ENCODE measurements at places on chromosomes 6 and 20.

DNA sequence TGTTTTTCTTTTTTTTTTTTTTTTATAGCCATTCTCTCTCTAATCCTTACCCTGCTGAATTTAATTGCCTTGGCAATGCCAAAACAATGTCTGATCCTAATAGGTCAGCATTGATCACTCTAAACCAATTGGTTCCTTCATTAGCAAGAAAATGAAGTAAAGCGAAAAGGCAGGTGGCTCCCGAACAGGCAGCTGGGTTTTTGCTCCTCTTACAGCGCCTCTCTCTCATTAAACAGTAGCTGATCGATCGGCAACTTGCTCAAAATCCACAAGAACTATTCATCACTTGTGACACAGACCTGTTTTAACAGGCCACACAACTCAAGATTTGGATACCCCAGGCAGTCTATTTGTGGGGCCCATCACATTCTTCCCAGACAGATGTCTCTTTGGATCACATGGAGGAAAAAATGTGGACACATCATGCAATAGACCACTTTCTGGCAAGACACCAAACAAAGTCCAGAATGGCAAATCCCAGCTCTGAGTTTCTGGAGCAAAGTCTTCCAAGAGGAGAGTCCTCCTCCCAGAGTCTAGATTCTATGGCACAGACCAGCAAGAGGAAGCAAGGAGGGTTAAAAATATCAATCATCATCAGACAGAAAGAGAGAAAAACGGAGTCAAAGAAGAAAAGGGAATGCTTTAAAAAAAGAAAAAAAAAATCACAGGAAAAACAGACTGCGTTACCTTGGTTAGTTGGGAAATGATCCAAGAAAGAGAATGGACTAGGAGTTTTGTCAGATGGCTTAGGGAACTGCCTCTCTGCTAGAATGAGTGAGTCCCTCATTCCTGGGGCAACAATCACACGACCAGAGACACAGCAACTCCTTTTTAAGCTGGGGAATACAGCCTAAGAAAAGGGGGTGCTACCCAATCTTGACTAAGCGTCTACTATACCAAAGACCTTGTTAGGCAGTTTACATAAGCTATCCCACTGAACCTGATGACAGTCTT, 247.8 kb downstream of the BTBD9 start:
- H3K4me3 ChIP-seq = no peak overlapping the region
- no peak for DNase-seq
- H3K36me3 ChIP-seq = no peaks in the 10 kb centered on the region
- H3K27me3 ChIP-seq = no peaks in the 10 kb centered on the region

- peaks cover 25% of the 10 kb centered on the region for H3K4me1 ChIP-seq
- peaks cover 41% of the 10 kb centered on the region for H3K36me3 ChIP-seq
- H3K27ac ChIP-seq = no peak overlapping the region
- DNase-seq = peak; percentile 42
- H3K27me3 ChIP-seq = no peaks in the 10 kb centered on the region
Observed at GRCh38 chr20:62156592-62157386, 13.2 kb downstream of the SS18L1 start.

GRCh38 chr6:130577178-130577919, 211.5 kb downstream of the TMEM200A start:
- H3K36me3 ChIP-seq = no peaks in the 10 kb centered on the region
- no peaks in the 10 kb centered on the region for H3K27me3 ChIP-seq
- H3K4me1 ChIP-seq = no peaks in the 10 kb centered on the region
- no peak overlapping the region for H3K4me3 ChIP-seq

- H3K27me3 ChIP-seq = no peaks in the 10 kb centered on the region
- no peak overlapping the region for H3K27ac ChIP-seq
- no peaks in the 10 kb centered on the region for H3K4me1 ChIP-seq
Observed at GRCh38 chr6:155584006-155584405, 128.4 kb upstream of the NOX3 start.

- no peak for DNase-seq
- H3K27ac ChIP-seq = no peak overlapping the region
- no peaks in the 10 kb centered on the region for H3K4me1 ChIP-seq
- no peaks in the 10 kb centered on the region for H3K36me3 ChIP-seq
Observed at GRCh38 chr6:48401016-48401415, 290.0 kb upstream of the PTCHD4 start.

GRCh38 chr20:35918021-35918420, 36.3 kb downstream of the SCAND1 start:
- no peaks in the 10 kb centered on the region for H3K27me3 ChIP-seq
- H3K4me1 ChIP-seq = no peaks in the 10 kb centered on the region
- no peak overlapping the region for H3K27ac ChIP-seq
- no peak overlapping the region for H3K4me3 ChIP-seq
- peaks cover 22% of the 10 kb centered on the region for H3K36me3 ChIP-seq

- DNase-seq = peak; percentile 55
- no peaks in the 10 kb centered on the region for H3K36me3 ChIP-seq
- no peaks in the 10 kb centered on the region for H3K27me3 ChIP-seq
- H3K4me3 ChIP-seq = peak overlapping the region; percentile 71
Observed at GRCh38 chr6:12010635-12011275, 1.4 kb upstream of the HIVEP1 start.

GRCh38 chr20:44011251-44011940, 96.7 kb downstream of the TOX2 start:
- H3K27ac ChIP-seq = no peak overlapping the region
- no peak overlapping the region for H3K4me3 ChIP-seq

DNA sequence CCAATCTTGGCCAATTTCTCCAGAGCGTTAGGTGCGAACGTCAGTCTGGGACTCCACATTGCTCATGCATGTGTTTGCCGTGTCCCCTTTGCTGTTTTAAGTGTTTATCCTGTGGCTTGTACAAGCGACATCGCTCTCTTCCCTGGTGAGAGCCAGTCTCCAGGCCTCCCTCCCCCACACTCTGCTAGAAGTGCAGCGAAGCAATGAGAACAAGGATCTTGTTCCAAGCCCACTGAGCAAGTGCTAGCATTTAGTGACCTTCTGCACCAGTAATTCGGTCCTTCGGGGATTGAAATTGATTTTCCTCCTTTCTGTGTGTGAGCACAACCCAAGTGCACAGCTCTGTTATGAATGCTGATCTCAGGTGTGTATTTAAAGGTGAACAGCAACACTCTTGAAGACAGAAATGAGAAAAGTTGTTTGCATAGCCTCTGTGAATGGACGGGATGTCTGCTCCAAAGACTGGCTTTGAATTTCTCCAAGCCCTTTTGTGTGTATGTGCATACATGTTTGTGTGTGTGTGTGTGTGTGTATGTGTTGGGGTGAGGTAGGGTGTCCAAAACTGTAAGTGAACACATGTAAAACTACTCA, 29.0 kb downstream of the CD83 start:
- H3K4me1 ChIP-seq = no peaks in the 10 kb centered on the region
- no peaks in the 10 kb centered on the region for H3K36me3 ChIP-seq
- no peak overlapping the region for H3K4me3 ChIP-seq
- no peak overlapping the region for H3K27ac ChIP-seq
- no peak for DNase-seq

- H3K27ac ChIP-seq = no peak overlapping the region
- peaks cover 5% of the 10 kb centered on the region for H3K4me1 ChIP-seq
- H3K4me3 ChIP-seq = no peak overlapping the region
- DNase-seq = no peak
- H3K36me3 ChIP-seq = no peaks in the 10 kb centered on the region
- H3K27me3 ChIP-seq = no peaks in the 10 kb centered on the region
Observed at GRCh38 chr6:167811442-167812087, 15.1 kb upstream of the AFDN start.

GRCh38 chr6:56889492-56889891, 65.4 kb upstream of the BEND6 start:
- no peak for DNase-seq
- no peak overlapping the region for H3K4me3 ChIP-seq
- no peak overlapping the region for H3K27ac ChIP-seq
- H3K27me3 ChIP-seq = no peaks in the 10 kb centered on the region
- H3K36me3 ChIP-seq = peaks cover 2% of the 10 kb centered on the region
- H3K4me1 ChIP-seq = peaks cover 4% of the 10 kb centered on the region

GRCh38 chr20:37114012-37114411, 18.2 kb upstream of the RBL1 start:
- no peaks in the 10 kb centered on the region for H3K27me3 ChIP-seq
- no peak overlapping the region for H3K27ac ChIP-seq
- no peaks in the 10 kb centered on the region for H3K4me1 ChIP-seq
- H3K4me3 ChIP-seq = no peak overlapping the region
- DNase-seq = no peak

DNA sequence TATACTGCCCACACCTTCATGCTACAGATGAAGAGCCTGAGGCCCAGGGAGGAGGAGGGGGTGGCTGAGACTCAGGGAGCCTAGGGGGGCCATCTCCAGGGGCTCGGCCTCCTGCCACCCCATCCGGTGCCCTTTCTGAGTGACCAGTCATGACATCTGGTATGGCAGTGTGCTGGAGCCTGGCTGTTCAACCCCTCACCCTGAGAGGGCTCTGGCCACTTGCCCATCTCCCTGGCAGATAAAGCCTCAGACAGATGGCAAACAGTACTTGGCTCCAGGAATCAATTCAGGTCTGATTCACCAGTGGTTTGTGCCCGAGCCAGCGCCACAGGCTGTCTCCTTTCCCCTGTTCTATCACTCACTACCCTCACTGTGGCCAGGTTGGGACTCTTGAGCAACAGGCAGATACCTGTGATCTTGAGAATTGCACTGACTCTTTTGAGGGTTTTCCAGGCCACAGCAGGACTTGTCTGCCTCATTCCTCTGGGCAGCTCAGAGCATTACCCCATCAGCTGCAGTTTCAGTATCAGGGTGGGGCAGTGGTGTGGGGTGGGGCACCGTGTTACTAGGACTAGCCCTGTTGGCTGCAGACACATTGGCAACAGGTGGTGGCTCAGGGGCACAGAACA, 22.8 kb downstream of the SRSF3 start:
- H3K36me3 ChIP-seq = peaks cover 3% of the 10 kb centered on the region
- peak; percentile 45 for DNase-seq
- no peak overlapping the region for H3K4me3 ChIP-seq
- H3K27me3 ChIP-seq = no peaks in the 10 kb centered on the region

GRCh38 chr6:71334768-71335167, 46.2 kb downstream of the OGFRL1 start:
- H3K4me1 ChIP-seq = no peaks in the 10 kb centered on the region
- no peak for DNase-seq
- H3K27ac ChIP-seq = no peak overlapping the region
- no peaks in the 10 kb centered on the region for H3K27me3 ChIP-seq

DNA sequence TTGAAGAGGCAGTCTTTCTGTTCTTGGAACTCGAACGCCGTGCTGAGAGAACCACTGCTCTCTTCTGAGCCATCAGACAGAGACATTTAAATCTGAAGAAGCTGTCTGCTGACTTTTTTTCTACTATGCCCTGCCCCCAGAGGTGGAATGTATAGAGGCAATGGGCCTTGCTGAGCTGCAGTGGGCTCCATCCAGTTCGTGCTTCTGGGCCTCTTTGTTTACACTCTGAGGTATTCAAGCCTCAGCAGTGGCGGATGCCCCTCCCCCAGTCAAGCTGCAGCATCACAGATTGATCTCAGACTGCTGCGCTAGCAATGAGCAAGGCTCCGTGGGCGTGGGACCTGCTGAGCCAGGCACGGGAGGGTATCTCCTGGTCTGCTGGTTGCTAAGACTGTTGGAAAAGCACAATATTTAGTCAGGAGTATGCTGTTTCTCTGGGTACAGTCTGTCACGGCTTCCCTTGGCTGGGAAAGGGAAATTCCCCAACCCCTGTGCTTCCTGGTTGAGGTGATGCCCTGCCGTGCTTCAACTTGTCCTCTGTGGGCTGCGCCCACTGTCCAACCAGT, 526.8 kb downstream of the CD109 start:
- no peaks in the 10 kb centered on the region for H3K36me3 ChIP-seq
- no peaks in the 10 kb centered on the region for H3K27me3 ChIP-seq
- H3K27ac ChIP-seq = no peak overlapping the region
- no peaks in the 10 kb centered on the region for H3K4me1 ChIP-seq
- no peak for DNase-seq

- no peak overlapping the region for H3K4me3 ChIP-seq
- H3K27ac ChIP-seq = no peak overlapping the region
- no peaks in the 10 kb centered on the region for H3K4me1 ChIP-seq
- peaks cover 42% of the 10 kb centered on the region for H3K36me3 ChIP-seq
- H3K27me3 ChIP-seq = no peaks in the 10 kb centered on the region
- DNase-seq = no peak
Observed at GRCh38 chr20:1125277-1125676, 6.9 kb downstream of the PSMF1 start.

GRCh38 chr6:53795702-53796450, 1.1 kb downstream of the LRRC1 start:
- peak overlapping the region; percentile 84 for H3K27ac ChIP-seq
- peaks cover 9% of the 10 kb centered on the region for H3K4me1 ChIP-seq
- no peaks in the 10 kb centered on the region for H3K27me3 ChIP-seq

- no peaks in the 10 kb centered on the region for H3K27me3 ChIP-seq
- DNase-seq = peak; percentile 7
- H3K36me3 ChIP-seq = no peaks in the 10 kb centered on the region
- no peak overlapping the region for H3K27ac ChIP-seq
- peaks cover 11% of the 10 kb centered on the region for H3K4me1 ChIP-seq
Observed at GRCh38 chr20:58140787-58141425, 87.5 kb downstream of the ANKRD60 start.

DNA sequence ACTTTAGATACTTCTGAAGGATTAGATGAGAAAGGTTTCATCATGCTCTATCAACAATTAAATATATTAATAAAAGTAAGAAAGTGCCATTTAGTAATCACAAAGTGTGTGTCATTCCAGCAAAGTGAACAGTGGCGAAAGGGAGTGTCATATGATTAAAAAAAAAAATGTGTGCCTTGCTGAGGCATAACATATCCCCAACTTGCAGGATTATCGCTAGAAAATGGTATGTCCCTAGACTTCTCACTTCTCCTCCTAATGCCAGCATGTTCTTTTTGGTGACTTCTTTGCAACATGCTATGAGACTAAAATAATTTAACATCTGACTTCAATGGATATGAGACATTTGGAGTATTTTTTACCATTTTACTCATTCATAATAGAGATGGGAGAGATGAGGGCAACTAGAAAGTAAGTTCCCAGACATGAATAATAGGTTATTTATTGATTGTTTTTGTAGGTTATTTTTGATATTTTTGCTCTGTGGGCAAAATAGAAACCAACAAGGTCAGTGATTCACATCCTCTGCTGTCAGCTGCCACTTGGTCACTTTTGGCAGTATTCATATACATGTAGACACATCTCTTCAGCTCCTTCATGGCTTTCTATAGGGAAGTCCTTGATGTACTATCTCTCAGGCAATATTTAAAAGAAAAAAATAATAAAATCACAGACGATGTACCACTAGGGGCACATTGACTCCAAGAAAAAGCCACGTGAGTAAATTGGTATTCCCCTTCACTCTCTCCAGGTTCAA, 370.1 kb downstream of the BMP2 start:
- no peak overlapping the region for H3K4me3 ChIP-seq
- H3K4me1 ChIP-seq = no peaks in the 10 kb centered on the region
- no peak for DNase-seq
- no peaks in the 10 kb centered on the region for H3K36me3 ChIP-seq
- no peaks in the 10 kb centered on the region for H3K27me3 ChIP-seq

All from trophoblast cell (in vitro differentiated cells and primary cell).